ENCODE measurements at places on chromosomes 2 and 18.

DNA sequence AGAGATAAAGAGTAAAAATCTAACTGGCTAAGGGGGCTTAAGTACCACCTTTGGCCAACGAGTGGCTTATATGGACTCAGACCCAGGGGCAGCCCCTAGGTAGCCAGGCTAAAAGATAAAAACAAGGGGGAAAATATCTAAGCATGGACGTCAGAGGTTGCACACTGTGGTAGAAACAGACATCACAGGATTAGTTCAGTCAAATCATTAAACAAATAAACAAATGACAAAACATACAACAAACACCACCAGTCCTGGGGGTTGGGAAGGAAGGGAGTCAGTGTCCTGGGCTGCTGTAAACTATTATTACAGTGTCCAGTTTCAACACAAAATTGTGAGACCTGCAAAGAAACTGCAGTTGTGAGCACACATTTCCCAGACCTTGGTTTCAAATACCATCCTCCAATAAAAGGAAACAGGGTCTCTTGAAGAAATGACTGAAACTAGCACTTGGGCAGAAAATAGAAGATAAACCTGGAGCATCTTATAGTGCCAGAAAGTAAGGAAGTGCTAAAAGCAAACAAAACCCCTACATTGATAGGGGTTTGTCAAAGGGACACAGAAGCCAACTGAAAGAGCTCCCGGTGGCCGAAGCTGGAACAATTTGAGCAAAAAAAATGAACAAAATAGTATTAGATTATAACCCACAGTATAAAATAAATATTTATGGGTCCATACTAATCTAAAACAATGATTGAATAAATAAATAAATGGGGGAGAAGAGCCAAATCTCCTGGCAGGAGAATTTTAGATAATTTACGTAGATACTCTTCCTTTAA is 154.8 kb upstream of the KLF7 start:
- DNase-seq, result no peak

GRCh38 chr2:946073-946948 is 4.3 kb upstream of the SNTG2 start:
- DNase-seq, result no peak

DNA sequence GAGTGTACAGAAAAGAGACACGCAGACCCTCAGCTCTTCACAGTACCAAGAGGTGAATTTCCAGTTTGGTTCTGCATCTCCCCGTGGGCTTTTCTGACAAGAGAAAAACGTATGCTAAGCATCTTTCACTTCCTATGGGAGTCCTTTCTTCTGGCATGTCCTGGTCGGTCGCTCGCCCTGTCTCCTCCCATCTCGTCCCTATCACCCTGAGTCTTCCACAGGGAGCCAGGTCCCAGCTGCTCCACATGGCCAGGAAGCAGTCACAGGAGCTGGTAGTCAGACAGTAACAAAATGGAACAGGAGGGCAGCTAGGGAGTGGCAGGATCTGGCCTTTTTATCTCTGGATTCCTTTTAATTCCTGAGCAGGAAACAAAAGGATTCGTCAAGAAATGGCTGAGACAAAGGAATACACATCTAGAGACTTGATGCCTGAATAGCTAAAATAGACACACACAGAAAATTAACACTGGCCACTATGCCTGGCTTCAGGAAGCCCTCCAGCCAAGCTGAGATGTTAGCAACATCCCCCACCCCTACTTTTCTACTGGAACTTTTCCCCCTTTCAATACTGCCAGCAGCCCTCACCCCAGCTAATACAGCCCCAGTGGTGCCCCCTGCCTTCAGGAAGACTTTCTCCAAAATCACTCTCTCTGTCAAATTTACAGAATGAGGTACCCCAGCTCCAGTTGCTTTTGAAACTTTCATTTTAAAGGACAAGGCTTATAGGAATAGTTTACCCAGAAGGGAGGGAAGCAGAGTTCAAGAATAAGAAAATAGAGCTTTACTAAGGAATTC is 136.1 kb downstream of the DNER start:
- no peak for DNase-seq

DNA sequence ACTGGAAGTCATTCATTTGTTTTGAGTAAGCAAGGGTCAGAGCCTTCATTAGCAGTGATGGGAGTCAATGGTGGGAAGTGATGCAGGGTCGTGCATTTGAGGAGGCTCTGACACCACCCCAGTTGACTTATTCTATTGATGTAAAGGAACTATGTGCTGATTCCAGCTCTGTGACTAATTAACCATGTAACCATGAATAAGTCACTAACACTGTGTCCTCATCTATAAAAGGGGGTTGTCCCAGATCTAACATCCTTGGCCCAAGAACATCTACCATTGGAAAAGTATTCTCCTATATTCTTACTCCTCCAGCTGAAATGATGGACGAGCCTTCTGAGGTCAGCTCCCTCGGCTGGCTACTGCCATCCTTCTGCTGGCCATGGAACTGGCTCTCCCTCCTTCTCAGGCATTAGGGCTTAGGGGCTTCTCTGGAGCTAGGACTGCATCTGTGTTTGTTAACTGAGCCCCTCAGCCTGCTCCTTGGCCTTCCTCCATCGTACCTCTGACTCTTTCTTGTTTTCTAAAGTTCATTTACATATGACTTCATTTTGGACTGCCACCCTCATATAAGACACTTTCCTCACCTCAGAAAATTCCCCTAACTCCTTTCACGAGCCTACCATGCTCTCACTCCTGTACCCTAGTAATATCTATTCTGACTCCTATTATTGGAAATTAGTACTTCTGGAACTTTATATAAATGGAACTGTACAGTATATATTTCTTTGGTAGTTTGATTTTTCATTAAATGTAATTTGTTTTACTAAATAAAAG is 115.5 kb downstream of the KCTD1 start:
- no peak for DNase-seq

- DNase-seq, result peak; percentile 66
These were observed 164.6 kb downstream of the TMEM247 start for GRCh38 chr2:46643951-46644350.

- no peak for DNase-seq
These were observed 293.9 kb upstream of the DLGAP1 start for GRCh38 chr18:4748975-4749374.

GRCh38 chr18:69220529-69220928 is 180.2 kb upstream of the DOK6 start:
- no peak for DNase-seq

DNA sequence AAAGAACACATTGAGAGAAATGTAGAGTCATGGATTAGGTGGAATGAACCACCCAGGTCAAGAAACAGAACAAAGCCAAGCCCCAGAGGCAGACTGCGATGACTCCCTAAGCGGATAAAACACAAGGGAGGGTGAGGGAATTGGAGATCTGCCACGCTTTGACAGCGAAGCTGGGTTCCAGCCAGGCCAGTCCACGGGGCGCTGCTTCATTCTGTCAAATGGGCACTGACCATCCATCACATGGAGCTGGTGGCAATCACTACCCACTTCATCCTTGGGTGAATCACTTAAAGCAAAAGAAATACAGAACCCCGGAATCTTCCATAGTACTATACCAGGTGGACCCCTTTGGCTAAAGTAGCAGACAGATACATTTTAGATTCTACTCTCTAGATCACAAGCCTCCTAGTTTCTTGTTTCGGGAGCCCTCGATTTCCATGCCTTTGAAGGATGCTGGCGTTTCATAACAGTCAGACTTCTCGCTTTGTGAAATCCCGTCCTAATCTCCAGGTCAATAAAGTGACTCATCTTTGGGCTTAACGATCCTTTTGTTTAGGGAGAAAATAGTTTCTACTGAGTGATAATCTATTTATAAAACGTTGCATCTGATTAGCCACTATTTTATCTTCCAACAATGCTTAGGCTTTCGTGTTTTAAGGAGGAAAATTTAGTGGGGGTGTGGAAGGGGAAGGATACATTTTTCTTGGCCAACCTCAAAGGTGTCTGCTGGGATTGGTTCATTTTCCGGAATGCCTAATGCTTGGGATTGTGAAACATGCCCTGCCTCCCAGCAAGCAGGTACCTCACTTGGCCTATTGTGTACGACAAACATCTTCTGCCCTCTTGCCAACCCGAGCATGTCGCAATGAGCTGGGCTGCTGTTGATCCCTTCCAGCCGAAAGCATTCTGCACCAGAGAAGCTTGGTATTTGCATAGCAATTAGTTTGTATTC is 44.1 kb upstream of the HDAC4 start:
- peak; percentile 32 for DNase-seq

DNA sequence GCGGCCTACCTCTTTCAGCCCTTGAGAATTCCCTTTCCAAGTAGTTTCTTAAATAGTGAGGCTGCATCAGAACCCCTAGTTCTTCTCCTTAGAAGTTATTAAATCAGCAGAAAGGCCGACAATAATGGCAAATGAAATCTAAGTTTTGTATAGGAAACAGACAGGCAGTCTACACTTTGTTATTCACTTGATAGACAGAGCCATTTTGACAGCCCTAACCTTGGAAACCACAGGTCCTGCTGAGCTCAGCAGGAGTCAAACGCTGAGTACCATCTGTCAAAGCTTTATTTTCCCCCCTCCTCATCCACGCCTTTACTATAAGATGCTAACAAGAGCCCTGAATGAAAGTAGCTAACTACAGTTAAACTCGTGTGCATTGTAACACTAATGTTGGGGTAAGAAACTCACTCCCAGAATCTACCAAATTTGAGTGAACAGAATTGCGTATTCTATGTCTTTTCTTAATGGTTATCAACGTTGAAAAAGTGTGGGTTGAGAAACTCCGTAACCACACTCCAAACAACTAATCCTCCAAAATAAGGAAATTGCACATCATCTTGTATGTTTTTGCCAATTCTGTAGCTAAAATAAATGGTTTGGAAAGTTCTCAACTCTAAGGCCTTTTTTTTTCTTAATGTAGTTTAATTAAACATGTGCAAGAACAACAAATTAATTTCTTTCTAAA is 90.6 kb upstream of the EFEMP1 start:
- no peak for DNase-seq

DNA sequence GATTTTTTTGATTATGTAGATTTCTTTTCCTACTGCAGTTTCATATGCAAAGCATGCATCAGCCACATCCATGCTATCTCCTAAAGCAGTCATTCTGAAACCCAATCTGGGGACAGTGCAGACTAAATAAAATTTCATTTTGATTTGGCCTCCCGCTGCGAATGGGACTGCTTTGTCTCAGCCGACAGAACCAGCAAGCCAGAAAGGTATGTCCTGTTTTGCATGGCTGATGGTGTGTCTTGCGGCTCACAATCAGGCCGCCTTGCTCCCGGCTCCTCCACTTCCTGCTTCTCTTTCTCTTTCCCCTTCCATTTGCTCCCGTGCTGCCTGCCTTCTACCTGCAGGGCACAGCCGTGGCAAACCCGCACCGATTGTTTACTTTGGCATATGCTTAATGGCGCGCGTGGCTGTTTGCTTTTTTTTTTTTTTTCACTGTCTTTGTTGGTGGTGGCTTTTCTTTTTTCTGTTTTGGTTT is 419.6 kb upstream of the POU3F3 start:
- no peak for DNase-seq

DNA sequence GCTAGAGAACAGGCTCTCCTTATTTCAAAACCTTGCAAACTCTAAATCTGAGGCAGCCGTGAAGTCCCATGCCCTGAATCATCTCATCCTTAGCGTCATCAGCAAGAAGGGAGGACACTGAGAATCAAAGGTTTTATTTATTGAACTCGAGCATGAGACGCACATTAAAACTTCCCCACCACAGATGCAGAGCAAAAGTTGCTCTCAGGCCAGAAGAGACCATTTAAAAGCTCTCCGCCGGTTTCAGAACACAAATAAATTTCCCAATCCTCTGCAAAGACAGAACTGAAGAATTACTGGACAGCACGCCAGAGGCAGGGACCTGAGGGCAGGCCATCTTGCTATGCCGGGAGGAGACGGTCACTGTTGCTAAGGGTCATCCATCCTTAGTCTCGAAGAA is 1.3 kb downstream of the AMMECR1L start:
- DNase-seq, result no peak

DNA sequence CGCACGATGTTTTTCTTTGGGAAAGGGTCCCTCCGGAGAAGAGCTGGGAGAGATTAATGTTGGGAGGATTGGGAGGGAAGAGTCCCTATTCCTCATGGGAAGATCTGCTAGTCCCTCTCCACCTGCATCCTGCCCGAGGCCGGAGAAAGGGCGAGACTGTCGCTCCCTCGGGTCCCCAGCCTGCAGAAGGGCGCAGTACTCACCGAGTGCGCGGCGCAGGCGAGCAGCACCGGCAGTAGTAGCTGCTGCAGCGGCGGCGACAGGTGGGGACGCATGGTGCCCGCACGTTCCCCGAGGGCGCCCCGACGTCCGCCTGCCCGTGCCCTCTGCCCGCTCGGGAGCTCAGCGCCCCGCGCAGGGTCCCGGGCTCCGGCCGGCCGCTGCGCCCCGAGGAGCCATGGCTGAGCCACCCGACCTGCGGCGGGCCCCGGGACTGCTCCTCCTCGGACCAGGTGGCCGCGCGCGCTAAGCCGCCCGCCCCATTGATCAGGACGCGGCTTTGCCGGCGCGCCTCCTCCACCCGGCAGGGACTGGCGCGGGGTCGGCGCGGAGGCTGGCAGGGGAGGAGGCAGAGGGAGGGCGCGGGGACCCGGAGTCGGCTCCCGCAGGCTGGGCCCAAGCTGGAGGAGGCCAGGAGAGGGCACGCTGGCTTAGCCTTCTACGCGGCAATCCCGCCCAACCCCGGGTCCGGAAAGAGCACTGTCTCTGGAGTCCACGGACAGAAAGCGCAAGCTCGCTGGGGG is at the start of gene SCTR:
TSS of gene SCTR (minus strand) at position 532 of the 743 bp plus-strand sequence. CDS start at position 275, 257 bp downstream.
- DNase-seq, result no peak

All from A172 (cell line).